Stimulated activated CD8-positive, alpha-beta memory T cell treated with anti-CD3 and anti-CD28 coated beads, Interleukin-7, amount 100 ng/mL, for 1 hour (primary cell): ENCODE measurements at places on chromosomes 13 and 19.

- no peak for DNase-seq
Measured at GRCh38 chr19:48480558-48481500, 11.7 kb downstream of the CYTH2 start.

- DNase-seq = no peak
Measured at GRCh38 chr19:2540646-2541454, 64.9 kb downstream of the GADD45B start.

DNA sequence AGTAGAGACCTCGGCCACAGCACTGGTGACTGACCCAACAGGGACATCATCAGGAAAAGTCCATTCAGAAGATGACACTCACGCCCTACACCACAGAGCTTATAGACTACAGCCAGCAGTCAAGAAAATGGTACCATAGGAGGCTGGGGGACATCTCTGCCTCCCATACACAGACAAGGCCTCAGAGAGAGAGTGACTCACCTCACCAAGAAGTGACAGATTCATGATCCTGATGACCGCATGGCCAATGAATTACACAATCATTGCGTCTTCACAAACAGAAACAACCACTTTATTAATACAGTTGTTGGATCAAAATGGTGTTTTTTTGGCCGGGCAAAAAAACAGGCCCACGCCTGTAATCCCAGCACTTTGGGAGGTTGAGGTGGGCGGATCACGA lies 260.8 kb upstream of the TSHZ3 start:
- DNase-seq = no peak

GRCh38 chr19:14433554-14434501 lies 722 bp downstream of the PKN1 start:
- DNase-seq = no peak

GRCh38 chr19:21850656-21851255 lies 14.8 kb upstream of the ZNF43 start:
- no peak for DNase-seq

GRCh38 chr13:23777575-23777870 lies 111.7 kb downstream of the MIPEP start:
- DNase-seq = no peak

- DNase-seq = no peak
Measured at GRCh38 chr19:43540381-43540780, 7.4 kb downstream of the ZNF575 start.

GRCh38 chr19:55452749-55453346 lies 8.6 kb downstream of the ISOC2 start:
- no peak for DNase-seq

DNA sequence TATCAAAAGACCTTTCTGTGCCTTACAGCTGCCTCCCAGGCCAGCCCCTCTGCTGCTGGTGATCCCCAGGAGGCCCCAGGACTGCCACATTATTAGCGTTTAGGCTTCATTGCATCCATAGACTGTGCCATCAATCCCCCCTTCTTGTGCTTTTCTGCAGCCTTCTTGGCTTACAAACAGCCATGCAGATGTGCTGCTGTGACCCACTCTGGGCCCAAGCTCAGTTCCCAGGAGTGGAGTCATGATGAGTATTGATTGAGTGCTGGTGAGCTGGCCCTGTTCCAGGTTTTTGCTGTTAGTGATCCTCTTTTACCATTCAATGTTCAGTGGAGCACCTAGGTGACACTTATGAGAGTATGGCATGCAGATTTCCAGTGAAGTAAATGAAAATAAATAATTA lies 59.9 kb upstream of the SLAIN1 start:
- DNase-seq = no peak

GRCh38 chr13:90868321-90868920 lies 479.1 kb upstream of the MIR17HG start:
- DNase-seq = no peak

DNA sequence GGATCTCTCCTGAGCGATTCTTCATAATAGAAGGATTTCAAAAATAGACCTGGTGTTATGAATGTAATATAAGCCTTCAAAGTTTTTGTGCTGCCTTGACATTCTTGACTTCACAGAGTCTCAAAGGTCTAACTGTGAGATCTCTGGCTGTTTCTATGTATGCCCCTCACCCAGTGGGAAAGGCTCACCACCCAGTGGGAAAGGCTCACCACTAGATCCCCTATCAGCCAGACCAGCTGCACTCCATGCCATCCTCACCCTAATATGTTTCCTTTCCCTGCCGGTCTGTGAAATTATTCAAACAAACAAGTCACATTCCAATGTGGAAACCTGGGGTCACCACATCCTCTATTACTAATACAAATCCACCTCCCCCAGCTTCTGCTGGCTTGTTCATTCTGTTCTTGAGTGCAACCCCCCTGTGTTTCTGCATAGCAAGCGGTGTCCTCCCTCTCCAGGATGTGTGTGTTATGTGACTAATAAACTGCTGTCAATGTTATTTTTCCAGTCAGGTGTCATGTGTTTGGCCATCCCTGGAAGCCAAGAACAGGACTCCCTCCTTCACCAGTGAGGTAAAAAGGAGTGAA lies 13.8 kb upstream of the SLITRK1 start:
- no peak for DNase-seq

DNA sequence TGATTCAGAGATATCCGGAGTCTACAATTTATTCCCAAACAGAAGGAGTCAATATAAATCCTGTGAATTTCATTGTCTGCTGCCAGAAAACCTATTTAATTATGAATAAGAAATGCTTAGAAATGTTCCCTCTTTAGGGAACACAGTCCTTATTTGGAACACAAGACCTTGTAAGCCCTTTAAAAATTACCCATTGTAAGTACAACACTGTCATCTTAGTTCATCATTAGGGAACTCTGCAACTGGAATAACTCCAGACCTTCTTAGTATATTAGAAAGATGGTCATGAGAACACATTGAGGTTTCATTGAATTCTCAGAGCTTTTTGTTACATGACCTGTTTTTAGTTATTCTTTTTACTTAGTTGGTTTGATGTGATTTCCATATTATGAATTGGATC lies 548.5 kb upstream of the KLF12 start:
- no peak for DNase-seq

GRCh38 chr19:35641515-35642151 lies at the start of gene ETV2:
Gene ETV2 (plus strand): TSS chr19:35641745. CDS start chr19:35642461, 716 bp downstream.
- no peak for DNase-seq

GRCh38 chr13:101490406-101491015 lies 38.0 kb downstream of the ITGBL1 start:
- DNase-seq = no peak

DNA sequence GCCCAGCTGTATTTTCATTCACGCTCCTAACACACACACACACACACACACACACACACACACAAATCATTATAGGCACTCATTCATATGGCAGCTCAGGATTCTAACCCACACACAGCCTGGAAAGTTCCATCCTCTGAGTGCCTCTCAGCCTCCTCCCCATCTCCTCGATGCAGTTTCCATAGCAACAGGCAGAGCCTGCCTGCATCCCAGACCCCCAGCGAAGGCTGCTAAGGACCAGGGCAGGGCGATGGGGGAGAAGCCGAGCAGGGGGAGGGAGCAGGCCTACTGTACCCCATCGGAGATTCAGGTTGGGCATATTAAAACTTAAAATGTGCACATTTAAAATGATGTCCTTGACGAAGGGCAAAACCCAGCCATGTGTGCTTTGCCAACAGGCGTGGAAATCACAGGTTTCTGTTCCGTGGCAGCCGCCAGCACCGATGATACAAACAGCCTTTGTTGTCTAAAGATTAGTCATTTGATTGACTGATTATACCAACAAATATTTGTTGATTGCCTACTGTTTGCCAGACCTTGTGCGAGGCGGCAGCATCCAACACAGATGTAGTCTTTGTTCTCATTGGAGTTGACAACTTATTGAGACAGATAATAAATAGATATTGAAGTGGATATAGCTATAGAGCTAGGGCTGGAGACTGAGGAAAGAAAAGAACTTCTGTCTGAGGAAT lies 43.8 kb upstream of the USP29 start:
- no peak for DNase-seq

- no peak for DNase-seq
Measured at GRCh38 chr19:58096884-58097283, 1.1 kb downstream of the ZSCAN18 start.

DNA sequence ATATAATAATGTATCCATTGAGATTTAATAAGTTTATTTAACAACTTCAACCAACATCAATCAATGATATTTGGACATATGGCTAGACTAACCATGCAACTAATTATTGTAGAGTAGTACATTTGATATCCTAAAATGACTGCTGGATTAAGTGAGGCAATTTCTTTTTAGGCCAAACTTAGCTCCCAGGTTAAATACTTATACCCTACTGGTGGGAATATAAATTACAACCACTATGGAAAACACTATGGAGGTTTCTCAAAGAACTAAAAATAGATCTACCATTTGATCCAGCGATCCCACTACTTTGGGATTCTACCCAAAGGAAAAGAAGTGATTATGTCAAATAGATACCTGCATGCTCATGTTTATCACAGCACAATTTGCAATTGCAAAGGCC lies 345.8 kb downstream of the RBM26 start:
- no peak for DNase-seq

DNA sequence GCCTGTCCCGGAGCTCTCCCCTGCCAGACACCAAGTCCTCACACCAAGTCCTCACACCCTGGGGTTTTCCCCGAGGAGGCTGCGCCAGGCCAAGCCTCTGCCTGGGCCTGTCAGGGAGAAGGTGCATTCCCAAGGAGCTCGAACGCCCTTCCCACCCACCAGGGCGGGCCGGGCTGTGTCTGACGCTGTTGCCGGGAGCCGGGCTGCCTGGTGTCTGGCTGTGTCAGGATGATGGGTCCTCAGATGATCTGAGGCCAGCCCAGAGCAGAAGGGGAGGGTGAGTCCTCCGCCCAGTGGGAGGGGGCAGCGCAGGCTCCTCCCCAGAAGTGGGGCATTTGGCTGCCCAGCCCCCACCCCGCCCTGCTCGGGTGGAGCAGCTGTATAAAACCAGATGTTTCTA lies 2.3 kb upstream of the HAS1 start:
- DNase-seq = no peak

DNA sequence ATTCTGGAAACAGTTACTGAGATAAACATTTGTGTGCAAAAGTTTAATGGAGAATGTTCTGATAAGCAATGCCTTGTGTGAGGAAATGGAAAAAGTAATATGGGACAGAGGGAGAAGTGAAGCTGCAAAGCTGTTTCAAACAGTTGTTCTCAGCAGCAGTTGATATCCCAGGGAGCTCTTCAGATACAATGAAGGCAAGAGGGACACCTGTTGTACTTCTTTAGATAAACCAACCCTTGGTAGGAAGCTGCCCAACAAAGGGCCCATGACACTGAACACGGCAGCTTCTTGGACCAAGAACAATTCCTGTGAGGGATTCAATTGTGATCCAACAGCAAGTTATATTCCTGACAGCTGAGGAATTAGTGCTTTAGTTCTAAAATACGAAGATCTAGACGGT lies 894.3 kb upstream of the PCDH20 start:
- DNase-seq = no peak

- DNase-seq = no peak
Measured at GRCh38 chr13:96428911-96429310, 339.0 kb downstream of the HS6ST3 start.

GRCh38 chr13:71603255-71603654 lies 263.7 kb downstream of the DACH1 start:
- no peak for DNase-seq

GRCh38 chr19:30528919-30529318 lies 156.7 kb downstream of the ZNF536 start:
- no peak for DNase-seq

DNA sequence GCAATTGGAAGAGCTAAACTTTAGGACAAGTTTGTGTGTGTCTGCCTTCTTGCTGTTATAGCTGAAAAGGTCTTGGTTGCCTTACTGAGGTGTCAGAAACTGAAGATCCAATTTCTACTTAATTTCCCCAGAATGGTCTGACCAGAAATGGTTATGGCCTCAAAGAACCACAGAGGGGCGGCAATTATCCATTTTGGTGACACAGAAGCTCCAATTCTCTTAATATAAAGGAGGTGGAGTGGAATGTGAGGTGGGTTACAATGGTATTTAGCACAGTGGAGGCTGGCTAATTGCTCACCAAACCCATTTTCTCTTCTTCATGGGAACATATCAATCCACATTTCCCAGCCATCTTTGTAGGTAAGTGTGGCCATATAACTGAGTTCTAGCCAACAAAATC lies 1157.2 kb downstream of the OLFM4 start:
- DNase-seq = no peak

DNA sequence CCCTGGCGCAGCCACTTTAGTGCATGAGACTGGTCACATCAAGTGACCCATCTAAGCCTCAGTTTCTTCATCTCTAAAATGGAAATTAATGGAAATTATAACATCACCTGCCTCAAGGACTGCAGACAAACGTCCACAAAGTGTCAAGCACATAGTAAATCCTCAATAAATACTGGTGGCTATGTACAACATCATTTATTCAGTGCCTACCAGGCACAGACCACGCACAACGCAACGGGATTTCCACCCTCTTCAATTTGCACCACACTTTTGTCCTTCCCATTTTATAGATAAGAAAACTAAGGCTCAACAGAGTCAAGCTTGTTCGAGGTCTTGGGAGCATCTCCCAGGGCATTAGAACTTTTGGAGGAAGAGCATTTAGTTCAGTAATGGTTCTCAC lies 1.4 kb downstream of the ELAVL1 start:
- DNase-seq = no peak

GRCh38 chr19:52226652-52227051 lies 36.8 kb downstream of the PPP2R1A start:
- DNase-seq = no peak

DNA sequence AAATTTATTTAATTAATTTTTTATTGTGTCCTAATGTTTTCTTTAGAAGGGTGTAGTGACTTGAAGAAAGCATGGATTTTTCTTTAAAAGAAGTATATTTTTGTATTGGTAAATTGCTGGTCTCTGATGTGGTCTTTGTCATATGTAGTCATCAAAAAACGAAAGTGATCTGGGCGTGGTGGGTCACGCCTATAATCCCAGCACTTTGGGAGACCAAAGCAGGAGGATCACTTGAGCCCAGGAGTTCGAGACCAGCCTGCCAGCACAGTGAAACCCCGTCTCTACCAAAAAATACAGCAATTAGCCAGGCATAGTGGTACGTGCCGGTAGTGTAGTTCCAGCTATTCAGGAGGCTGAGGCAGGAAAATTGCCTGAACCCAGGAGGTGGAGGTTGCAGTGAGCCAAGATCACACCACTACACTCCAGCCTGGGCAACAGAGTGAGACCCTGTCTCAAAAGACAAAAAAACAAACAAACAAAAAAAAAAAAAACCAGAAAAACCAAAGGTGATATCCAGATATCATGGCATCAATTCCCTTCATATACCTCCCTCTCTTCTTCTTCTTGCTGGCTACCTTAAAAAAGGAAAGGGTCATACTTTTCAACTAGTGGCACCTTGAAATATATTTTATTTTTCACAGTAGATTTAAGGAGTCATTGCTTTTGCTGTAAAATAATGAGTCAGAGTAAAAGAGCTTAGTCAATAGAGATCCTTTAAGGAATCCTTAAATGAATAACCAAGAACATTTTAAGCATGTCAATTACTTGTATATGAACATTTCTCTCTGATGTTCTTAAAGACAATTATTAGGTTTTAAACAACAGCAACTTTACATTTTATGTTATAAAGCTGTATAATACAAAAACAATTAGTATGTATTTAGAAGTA lies 19.9 kb downstream of the KCTD4 start:
- DNase-seq = no peak

- DNase-seq = no peak
Measured at GRCh38 chr19:449916-450315, 10.9 kb downstream of the SHC2 start.

- DNase-seq = no peak
Measured at GRCh38 chr19:19406878-19407632, 1.6 kb downstream of the GATAD2A start.

- no peak for DNase-seq
Measured at GRCh38 chr13:112671359-112671758, 18.5 kb upstream of the ATP11A start.
